ENCODE measurements at places on chromosomes 2 and 18.

- DNase-seq, result no peak
Observed at GRCh38 chr2:16050261-16050907, 110.0 kb downstream of the MYCN start.

GRCh38 chr2:25895610-25896009, 17.3 kb upstream of the ASXL2 start:
- no peak for DNase-seq

- no peak for DNase-seq
Observed at GRCh38 chr18:12315490-12315889, 7.4 kb downstream of the TUBB6 start.

- DNase-seq, result no peak
Observed at GRCh38 chr2:33136056-33136455, 189.3 kb downstream of the LTBP1 start.

DNA sequence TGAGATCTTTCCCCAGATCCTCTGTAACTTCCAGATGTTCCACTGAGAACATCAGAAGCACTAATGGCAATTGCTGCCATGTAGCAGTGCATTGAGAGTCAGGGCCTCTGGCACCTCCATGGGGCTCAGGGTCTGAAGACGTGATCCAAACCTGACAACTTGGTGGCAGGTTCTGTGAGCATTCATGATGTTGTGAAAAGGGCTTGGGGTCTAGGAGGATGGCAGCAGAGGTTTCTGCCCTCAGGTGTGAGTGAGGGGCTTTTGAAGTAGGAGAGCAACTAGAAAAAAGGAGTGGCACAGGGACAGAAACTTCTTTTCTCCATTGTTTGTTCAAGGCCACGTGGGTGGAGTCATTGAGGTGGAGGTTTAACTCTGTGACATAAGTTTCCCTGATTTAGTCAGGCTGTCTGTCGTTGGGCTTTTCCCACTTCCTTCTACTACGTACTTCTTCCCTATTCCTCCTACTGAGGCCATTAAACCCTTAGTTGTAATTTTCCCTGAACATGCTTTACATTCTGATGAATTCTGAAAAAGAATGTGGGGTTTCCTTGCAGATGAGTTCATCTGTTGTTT, 13.1 kb downstream of the CFLAR start:
- DNase-seq, result no peak

- no peak for DNase-seq
Observed at GRCh38 chr2:128249555-128249954, 69.1 kb downstream of the HS6ST1 start.

Data from activated T-helper 1 cell treated with Interleukin-2 at 50 U/mL for 16 hours (primary cell).